ENCODE measurements at places on chromosomes 2 and 18.
A peak's percentile ranks its signal among the peaks of the same experiment; 100 is the strongest.

- no peak for DNase-seq
These were observed 527.4 kb upstream of the REG3G start for GRCh38 chr2:78498125-78498524.

DNA sequence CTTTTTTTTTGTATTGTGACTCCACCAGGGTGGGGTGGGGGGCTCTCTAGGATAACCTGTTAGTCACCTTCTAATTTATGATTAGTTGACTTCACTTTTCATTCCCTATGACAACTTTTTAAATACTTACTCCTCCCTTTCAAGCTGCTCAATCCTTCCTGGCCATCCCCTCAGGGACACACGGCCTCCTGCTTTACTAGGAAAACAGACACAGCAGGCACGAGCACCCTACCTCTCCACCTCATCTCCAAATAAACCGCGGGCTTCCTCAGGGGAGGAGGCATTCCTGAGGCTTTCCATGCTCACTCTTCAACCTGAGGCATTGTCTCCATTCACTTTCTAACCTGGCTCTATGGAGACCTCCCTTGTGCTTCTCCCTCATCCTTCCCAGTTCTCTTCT, 33.0 kb downstream of the B4GALT6 start:
- no peak for DNase-seq

GRCh38 chr2:43906448-43907109, 67.8 kb downstream of the ABCG8 start:
- no peak for DNase-seq

DNA sequence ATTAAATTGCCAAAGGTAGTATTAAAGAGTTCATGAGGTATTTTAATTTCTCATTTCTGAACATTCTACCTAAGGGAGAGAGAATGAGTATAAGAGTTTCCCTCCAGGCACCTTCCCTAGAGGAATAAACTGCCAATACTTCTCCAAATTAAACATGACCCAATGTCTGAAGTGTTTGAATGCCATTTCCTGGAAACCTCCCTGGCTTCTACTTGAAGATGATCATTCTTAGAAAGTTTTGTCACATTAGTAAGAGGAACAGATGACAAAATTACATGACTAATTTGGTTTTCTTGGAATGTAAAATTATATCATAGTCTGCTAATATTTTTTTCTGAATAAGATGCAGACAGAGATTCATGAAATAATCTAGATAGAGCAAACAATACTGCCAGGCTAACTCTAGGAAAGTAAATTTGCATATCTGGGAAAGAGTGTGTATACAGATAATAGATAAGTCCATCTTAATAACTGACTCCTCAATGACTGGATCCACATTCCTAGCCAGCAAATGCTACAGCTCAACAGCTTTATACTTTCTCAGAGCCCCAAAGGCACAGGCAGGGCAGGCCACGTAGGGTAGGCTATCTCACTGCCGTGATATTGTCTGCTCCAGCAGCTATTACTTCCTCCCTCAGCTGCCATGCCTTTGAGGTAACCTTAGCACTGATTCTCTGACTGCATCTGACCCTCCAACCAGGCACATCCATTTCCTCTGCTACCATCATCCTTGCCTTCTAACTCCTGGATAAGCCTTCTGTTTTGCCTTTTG, 630.8 kb upstream of the PIK3C3 start:
- no peak for DNase-seq

GRCh38 chr2:105787376-105788318, 42.9 kb downstream of the NCK2 start:
- peak; percentile 78 for DNase-seq

DNA sequence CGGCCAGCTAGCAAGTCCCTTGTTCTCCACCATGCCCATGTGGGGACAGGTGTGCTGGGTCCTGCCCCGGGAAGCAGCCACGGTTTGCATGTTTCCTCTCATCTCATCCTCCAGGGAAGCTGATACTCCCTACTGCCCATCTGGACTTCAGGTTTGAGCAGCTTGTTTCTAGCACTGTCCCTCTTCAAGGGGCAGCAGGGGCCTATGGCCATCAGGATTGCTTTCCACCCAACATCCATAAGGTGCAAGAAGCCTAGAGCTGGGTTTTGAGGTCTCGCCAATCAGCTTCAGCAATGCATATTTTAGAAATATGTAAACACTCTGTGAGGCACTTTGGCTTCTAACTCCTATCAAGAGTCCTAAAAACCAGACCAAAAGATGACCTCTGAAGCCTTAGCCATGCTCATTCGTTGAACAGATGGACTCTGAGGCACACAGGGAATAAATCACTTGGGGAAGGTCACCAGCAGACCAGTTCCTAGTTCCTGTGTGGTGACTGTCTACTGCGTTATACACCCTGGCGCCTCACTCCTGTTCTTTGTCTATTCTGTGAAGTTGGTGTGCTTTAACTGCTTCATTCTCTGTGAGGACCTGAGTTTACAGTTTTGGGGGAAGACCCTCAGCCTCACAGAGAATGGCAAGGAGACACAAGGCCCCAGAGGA, 192.6 kb upstream of the TWIST2 start:
- no peak for DNase-seq

DNA sequence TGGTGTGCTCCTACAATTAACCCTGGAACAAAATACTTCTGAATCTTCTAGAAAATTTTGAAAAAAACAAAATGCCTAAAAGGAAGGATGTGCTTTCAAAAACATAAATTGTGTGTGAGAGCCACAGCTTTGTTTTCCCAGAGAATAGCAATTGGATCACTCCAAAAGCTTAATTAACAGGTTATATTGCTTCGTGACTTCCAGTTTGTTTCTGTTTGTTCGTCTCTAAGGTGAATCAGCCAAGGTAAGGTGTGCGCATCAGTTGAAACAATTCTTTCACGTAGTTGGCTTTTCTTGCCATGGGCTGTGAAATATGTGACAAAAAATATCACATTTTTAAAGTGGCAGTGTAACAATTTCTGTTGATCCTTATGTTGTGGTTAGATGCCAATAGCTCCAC, 90.3 kb upstream of the BARD1 start:
- no peak for DNase-seq

- no peak for DNase-seq
These were observed 192.6 kb upstream of the ZEB2 start for GRCh38 chr2:144712550-144712940.

DNA sequence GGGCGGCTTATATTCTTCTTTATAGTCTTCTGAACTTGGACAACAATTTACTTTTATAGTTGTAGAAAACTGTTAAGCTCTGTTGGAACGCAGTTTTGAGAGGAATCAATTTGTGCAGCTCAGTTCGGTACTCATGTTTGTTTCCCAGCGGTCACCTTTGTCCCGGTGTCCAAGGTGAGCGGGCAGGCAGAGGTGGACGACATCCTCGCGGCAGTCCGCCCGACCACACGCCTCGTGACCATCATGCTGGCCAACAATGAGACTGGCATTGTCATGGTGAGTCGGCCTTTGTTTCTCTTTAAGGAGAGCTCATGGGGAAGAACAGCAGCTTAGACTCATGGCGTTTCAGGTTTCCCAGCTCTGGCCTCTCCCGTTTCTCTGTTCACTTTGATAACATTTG, 18.6 kb upstream of the ESPNL start:
- DNase-seq = no peak

All from activated CD4-positive, alpha-beta T cell treated with anti-CD3 and anti-CD28 coated beads, Interleukin-2, amount 50 U/mL, for 4 hours (primary cell).